Skeletal muscle cell (primary cell): ENCODE measurements at places on chromosomes 7 and 10.

DNA sequence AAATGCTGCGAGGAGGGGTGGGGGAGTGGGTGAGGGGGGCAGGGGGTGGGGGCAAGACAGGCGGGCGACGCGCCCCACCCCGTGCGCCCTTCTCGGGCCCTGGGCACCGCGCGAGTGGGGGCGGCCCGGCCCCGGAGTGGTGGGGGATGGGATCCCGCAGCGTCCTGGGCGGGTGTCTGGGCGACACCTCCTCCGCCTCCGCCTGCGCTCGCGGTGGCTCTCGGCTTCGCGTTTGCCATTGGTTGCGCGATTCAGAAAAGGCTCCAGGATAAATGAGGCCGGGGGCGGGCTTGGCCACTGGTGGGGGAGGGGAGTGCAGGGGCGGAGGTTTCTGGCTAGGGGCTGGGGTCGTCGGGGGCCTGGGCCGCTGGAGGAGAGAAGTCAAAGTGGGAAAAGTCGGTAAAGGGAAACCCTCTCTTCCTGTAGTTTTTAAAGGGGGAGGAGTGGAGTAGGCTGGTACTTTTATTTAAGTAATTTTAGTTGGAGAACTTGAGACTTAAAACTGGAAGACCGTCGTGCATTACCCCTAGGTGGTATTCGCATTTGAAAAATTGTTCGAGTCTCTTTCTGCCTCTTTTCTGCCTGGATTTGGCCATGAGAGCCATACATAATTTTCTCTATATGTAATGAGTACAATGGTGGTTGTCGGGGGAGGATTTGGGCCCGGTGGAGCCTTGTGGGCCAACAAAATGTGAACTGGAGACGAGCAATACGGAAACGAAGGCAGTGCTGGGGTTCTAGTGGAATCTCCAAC is 992 bp upstream of the IGF2BP3 start:
- DNase-seq, result peak; percentile 43

DNA sequence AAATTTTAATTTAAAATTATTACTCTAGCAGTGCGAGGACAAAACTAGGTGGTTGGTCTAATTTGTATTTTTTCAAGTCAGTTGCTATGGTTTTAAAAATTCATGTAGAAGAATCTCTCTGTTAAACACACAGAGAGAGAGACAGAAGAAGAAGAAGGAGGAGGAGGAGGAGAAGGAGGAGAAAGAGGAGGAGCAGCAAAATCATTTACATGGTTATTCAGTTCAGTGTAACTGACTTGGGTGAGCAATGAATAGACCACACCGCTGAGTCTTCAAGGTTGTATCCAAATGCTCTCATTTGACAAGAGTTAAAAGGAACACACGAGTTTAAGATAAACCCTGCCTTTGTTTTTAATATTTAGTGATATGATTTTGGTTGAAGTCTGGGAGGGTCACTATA is 131.1 kb downstream of the PDE1C start:
- no peak for DNase-seq

- no peak for DNase-seq
Observed at GRCh38 chr7:12965767-12966166, 278.3 kb downstream of the ARL4A start.

DNA sequence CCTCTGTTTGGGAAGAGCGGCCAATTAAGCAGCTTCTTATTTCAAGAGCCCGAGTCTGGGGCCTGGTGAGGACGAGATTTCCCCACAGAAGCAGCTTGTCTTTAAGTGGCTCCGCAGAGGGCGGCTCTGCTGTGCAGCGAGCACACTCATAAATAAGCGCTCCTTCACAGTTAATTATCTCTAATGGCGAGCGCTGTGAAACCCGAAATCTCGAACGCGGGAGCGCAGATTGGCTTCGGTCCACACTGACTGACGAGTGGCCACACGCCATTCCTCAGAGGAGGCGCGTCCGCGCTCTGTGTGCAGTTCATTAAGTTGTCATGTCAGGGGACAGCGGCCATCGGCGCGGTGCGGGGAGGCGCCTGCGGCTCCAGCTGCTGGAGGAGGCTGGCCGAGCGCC is 560.9 kb downstream of the DNAJB6 start:
- DNase-seq, result no peak

DNA sequence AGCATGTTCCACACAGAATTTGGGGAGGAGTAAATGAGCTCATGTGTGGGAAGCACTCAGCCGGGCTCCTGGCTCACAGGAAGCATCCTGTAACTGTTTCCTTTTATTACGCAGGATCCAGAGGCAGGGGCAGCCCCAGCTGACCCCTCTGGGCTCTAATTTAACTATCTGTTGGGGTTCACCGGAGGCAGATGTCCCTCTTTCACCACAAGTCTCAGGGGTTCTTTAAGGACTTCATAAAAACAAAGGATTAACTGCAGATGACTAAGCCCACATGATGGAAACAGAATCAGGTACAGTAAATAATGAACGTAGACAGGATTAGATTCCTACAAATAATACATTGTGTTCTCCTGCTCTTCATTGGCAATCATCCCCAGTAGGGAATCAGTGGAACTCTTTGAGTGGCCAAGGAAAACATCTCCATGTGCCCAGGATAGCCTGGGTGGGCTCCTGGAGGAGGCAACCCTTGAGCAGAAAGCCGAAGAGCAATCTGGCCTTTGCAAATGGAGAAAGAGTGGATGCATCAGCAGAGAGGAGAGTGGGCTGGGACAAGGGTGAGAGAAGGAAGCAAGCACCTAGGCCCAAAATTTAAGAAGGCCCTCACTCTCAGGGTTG is 24.6 kb downstream of the TBXAS1 start:
- DNase-seq, result peak; percentile 95

GRCh38 chr10:71553432-71553831 is 156.7 kb downstream of the CDH23 start:
- DNase-seq, result no peak

- DNase-seq, result no peak
Observed at GRCh38 chr7:148116195-148116594, 474.4 kb upstream of the C7orf33 start.

- DNase-seq, result no peak
Observed at GRCh38 chr7:99387912-99388311, 13.4 kb downstream of the ARPC1B start.

- DNase-seq, result no peak
Observed at GRCh38 chr7:68200051-68200670, 1203.5 kb downstream of the TYW1 start.

DNA sequence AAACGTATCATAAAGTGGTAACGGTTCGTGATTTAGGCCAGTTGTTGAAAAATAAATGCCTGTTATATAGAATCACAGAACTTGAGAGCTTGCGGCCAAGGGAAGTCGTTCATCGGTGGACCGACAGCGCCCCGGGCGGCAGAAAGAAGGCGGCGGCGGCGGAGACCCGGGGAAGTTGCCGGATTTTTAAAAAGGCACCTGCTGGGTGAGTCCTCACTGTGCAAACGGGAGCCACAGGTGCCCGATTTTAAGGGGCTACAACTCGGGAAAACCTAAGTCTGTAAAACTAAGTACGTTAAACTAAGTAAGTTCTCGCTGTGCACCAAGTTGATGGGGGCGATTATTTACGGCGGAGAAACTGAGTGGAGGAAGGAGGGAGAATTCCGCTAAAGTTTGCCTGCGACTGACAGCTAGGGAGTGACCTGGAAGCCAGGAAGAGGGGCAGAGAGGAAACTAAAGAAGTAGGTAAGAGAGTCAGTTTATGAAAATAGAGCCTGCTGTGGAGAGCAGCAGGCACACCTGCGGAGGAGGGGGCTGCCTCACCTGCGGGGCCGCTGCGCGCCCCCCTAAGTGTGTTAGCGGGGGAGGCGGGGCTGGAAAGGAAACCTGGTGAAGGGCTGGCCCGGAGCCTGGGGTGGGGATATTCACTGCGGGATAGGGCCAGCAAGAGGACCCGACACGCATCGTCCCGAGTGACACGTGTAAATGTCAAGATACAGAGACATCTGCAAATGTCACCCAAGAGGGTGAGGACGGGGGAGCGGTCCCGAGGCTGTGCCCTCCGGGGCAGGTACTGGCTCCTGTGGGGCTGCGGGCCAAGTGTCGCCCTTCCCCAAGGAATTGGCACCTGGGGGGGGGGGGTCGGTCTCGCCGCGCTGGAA is 996 bp downstream of the ADAM12 start:
- DNase-seq, result no peak

DNA sequence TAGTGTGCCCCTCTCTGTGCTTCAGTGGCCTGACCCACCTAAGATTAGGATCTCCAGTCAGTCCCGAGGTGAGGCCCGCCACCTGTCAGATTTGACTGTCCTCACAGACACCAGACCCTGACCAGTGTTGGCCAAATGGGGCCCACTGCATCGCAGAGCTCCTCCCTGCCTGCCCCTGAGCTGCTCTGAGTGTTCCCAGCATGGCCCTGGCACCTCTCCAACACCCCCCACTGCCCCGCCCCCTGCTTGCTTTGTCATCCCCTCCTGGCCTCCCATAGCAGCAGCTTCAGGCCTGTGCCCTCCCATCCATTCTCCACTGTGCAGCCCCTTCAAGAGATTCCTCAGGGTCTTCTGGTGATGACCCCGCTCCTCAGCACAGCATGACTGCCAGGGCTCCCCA is 67.6 kb downstream of the C10orf120 start:
- DNase-seq, result no peak

DNA sequence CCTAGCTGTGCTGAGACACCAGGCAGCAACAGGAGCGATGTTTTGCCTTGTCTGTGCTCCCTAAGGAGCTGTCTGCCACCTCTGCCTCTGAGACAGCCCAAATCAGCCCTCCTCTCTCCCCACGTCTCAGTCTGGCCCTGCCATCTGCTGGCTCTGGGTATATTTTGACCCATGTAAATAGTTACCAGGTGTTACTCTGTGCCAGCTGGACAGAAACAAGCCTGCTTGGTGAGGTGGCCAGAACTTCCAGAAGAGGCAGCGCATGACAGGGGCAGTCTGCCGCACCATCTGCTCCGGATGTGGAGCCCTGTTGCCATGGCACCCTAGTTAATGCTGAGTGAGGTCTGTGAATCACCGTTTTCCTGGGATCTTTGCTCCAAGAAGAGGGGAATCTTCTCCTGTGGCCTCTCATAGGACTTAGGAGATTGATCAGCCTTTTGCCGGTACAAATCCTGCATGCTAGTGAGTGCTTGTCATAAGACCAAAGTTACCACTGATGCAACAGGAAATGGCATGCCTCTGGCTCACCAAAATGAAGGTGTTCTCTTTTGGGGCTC is 31.8 kb downstream of the GSTO2 start:
- peak; percentile 97 for DNase-seq

DNA sequence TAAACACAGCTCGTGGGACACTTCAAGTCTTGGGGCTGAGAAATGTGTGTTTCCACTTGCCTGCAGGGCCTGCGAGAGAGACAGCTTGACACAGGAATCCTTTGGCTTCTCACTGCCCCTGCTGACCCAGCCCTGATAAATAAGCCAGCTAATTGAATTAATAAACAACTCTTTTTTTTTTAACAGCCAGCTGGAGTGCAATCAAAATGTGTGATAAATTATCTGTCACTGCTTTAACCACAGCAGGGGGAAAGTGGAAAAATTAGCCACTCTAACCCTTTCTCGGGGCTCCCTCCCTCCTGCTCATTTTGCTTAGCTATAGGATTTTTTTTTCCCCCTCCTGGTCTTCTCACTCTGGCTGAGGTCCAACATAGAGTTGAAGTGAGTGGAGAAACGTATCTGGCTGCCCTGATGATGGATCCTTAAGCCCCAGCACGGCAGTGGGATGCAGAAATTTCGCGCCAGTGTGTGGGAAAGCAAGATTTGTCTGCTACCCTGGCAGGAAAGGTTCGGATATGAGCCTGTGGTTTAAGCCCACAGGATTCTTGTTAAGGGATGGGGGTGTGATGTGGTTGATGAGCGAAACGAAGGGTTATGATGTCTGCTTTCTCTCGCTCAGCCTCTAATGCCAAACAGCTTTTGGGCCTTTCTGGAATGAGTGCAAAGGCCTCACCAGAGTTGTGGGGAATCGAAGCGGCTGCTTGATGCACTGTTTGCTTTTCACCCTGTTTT is 173.8 kb downstream of the TRIL start:
- DNase-seq, result peak; percentile 65

DNA sequence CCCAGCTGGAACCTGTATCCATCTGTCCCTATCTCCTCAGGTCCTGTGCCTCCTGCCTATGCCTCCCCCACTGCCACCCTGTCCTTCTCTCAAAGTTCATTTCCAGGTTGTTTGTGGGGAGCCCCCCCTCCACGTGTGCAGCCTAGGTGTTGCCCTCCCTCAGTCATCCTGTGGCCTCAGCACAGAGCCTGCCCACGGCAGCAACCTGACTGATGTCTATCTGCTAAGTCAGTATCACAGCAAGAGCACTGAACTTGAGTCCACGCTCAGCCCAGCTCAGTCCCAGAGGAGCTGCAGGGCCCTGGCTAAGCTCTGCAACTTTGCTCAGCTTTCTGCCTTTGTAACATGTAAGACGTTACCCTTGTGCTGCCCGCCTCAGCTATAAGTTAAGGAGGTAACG is 28.7 kb downstream of the FAM53B start:
- no peak for DNase-seq

DNA sequence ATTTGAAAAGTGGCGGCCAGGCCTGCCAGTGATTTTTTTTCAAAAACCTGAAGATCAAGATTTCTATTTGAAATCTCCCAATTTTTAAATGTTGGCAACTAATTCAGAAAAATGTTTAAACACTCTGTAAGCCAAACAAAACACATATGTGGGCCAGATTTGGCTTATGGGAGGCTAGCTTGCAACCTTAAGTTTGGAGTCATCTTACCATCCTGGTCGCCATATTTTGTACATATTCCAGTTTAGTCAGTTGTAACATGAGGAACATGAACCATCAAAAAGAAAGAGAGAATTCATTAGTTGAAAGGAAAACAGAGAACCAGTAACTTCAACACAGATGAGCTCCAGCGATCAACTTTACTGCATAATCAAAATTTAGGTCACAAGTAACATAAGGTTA is 115.4 kb downstream of the TMEM26 start:
- DNase-seq, result no peak
